ENCODE measurements at places on chromosomes 2 and 18.

GRCh38 chr2:151251012-151251411 is 10.7 kb downstream of the RBM43 start:
- no peak for DNase-seq

- no peak for DNase-seq
Measured at GRCh38 chr18:31661965-31662364, 22.4 kb downstream of the B4GALT6 start.

- peak; percentile 46 for DNase-seq
Measured at GRCh38 chr2:189210250-189211087, 30.9 kb upstream of the COL5A2 start.

DNA sequence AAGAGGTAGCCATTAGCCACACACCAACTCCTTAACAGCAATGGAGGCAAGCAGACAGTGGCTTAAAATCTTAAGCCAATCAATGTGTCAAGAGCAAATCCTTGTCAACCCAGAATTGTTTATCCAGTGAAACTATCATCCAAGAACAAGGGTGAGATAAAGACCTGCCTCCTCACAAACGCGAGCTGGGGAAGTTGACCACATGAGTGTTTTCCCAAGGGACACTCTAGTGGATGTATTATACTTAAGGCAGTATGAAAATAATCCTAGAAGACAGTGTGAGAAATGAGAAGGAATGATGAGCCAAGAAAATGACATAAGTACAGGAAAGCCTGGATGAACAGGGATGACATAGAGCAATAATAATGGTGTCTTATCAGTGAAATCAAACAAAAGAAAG is 209.6 kb downstream of the TWIST2 start:
- no peak for DNase-seq

GRCh38 chr2:84846041-84846663 is 34.7 kb downstream of the TRABD2A start:
- DNase-seq = no peak

DNA sequence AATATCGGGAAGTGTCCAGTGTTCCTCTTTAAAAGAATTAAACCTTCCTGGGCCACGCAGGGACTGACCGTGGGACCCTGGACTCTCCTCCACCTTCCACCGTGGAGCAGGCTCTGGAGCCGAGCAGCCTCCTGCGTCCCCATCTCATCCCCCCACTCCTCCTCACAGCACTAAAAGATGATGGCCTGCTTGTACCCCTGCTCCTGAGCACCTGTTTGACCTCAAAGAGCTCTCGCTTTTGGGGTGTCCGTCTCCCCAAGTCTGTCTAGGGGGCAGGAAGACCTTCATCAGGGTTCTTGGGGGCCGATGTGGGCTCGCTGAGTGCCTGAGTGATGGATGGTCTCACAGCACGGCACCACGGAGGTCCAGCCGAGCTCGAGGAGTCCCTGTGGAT is 1.2 kb upstream of the SDC1 start:
- DNase-seq = peak; percentile 6

- DNase-seq = peak; percentile 91
Measured at GRCh38 chr2:102020596-102021170, 28.9 kb downstream of the IL1R2 start.

DNA sequence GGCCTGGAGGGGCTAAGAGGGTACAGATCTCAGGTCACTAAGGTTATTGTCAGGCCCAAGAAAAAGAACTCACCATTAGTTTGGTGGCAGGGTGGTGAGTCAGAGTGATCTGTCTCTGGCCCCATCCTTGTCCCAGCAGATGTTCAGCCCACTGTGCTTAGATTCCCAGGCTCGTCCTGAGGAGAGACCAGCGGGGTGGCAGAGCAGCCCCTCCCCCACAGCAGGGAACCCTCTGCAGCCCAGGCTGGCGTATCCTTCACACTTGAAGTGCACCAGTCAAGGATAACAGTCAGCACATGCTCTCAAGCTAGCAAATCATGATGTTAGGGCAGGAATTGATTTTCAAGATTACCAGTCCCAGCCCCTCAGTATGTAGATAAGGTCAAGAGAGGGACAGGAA is 43.1 kb downstream of the TMEM185B start:
- DNase-seq = no peak

- DNase-seq = no peak
Measured at GRCh38 chr18:68893354-68893753, 95.5 kb downstream of the CCDC102B start.

DNA sequence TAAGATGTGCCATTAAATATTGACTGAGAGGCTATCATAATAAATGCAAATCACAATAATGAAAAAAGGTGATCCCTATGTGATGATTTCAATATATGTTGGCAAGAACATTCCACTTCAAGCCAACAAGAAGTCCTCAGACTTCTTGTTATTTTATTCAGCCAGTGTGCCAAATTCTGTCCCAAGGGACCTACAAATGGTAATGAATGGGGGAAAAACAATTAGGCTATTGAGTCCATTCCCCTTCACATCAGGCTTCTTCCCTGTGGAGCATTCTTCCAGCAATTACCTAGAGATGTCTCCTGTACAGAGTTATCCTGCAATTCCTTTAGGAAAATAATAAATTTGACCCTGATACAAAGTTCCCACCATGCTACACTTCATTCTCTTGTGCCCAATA is 144.4 kb downstream of the PIEZO2 start:
- no peak for DNase-seq

DNA sequence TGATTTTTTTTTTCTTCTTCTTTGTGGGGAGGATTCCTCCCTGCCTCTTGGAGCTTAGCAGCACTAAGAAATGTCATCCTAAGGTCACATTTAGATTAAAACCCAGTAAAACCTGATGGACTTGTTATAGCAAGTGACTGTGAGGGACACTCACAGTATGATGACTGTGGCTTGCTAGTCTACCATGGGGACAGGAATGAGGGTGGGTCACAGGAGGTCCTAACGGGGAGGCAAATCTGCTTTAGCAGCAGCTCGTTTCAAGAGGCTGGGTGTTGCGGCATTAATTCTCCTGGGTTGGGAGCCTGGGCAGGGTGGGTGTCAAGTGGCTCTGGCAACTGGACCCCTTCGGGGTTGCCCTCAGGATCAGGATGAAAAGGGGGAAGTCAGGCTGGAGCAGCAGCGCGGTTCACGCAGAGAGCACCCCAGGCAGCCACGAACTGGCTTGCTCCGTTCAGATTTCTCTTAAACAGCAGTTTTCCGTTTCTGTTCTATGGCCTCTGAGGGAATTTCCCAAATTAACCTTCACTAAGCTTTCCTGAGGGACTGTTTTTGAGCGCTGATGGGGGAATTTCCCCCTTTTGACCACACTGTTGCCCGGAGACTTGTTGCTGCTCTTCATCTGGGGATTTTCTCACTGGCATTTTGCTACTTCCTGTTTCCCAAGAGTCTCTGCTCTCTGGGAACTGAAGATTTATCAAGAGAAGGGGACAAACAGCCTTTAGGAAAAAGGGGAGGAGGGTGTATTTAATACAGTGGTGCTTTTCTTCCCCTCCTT is 59.8 kb upstream of the PELI1 start:
- DNase-seq = peak; percentile 42

GRCh38 chr2:200749631-200750322 is 61.9 kb upstream of the BZW1 start:
- DNase-seq = no peak

- no peak for DNase-seq
Measured at GRCh38 chr2:105262651-105263091, 21.1 kb downstream of the GPR45 start.

GRCh38 chr2:237497838-237498186 is 10.8 kb downstream of the MLPH start:
- DNase-seq = no peak

DNA sequence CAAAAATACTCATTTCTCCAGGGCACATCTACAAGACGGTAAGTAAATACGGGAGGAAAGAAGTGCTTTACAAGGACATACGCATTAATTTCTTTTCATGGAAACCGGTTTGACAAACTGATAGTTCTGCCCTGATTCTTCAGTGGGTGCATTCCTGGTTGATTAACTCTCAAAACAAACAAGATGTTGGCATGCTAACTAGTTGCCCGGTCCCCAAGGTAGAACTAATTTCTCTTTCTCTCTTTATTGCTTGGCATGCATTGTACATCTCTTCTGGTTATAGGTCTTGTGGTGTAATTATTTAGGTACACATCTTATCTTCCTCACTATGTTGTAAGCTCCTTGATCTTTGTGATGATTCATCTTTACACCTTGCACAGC is 46.9 kb upstream of the SPATS2L start:
- no peak for DNase-seq

GRCh38 chr18:6876641-6877041 is 147.1 kb downstream of the ARHGAP28 start:
- no peak for DNase-seq

GRCh38 chr2:80256782-80257167 is 47.8 kb downstream of the LRRTM1 start:
- DNase-seq = no peak

GRCh38 chr2:238287737-238288649 is at the start of gene PER2:
Gene PER2 (minus strand): TSS chr2:238288610. CDS start chr2:238277936, 10,674 bp downstream.
- DNase-seq = peak; percentile 67

DNA sequence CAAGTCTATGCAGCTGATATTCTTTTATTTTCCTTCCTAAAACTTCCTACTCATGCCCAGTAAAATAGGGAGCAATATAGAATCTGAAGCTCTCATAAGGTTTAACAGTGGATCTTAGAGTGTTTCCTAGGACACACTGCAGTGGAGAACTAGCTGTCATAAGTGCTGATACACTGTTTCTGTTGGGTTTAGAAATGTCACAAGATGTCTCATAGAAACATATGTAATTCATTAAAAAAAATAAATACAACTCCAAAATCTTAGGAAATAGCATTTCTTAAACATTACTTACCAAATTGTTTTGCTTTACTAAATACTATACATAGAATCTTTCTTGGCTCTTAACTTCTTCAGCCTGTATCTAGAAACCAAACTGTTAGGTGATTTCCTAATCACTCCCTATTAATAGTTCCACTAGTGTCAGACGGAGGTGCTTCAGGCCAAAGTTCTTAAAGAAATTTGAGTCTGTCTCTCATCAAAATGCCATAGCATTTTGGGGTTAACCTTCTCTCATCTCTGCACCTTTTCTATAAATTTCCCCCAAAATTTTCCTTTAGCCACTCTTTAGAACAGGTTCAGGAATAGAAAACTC is 93.7 kb downstream of the CERKL start:
- DNase-seq = no peak

DNA sequence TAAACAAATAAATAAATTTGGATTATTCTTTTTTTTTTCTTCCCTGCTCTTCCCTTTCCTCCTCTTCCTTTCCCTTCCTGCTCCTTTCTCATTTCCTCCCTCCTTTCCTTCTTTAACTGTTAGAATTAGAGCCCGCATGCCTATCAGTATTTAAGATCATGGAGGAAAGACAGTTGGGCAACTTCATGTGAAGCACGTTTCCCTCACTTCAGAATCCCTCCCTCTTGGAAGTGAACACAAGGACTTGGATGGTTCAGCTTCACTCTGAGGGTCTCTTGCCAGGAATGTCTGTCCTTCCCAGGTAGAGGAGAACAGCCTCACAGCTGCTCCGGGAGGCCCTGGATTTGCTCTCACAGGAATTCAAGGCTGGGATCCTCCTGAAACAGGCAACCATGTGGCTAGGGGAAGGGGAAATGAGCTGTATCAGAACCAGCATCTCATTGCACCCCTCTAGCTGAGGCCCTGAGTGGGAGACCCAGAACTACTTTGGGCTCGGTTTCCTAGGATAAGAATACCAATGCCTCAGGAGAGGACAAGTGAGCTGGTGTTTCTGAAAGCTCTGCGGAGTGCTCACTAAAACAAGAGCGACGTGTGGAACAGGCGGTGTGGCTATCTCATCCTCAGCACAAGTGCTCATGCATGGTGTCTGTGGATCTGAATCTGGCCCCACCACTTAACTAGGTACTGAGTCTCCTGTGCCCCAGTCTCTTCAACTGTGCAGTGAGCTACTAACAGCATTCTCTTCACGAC is 230.5 kb downstream of the MYCN start:
- no peak for DNase-seq

- DNase-seq = no peak
Measured at GRCh38 chr18:63106727-63107126, 212.8 kb downstream of the BCL2 start.
